ENCODE measurements at places on chromosomes 1 and 21.

DNA sequence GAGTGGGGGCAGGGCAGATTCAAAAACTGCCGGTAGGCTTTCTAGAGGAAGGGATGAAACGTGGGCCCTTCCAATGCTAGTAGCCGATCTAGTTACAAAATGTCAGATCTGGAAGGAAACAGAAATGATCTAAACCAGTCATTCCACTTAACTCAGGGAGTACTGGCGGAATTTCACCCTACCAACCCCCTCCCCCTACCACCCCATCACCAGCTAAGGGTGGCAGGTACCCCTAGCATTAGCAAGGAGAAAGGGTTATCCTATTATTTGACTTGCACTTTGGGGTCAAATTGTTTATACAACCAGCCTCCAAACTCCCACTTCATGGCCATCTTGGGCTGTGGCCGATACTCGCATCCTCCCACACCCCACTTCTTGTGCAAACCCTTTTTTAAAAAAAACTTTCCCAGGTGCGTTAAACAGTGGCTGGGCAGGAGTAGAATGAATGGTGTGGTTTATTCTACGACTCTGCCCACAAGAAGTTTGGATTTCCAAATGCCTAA lies 644 bp upstream of the MRPL24 start:
- no peak for DNase-seq

- DNase-seq, result no peak
These were observed 373.4 kb downstream of the SEC16B start for GRCh38 chr1:177596485-177596884.

DNA sequence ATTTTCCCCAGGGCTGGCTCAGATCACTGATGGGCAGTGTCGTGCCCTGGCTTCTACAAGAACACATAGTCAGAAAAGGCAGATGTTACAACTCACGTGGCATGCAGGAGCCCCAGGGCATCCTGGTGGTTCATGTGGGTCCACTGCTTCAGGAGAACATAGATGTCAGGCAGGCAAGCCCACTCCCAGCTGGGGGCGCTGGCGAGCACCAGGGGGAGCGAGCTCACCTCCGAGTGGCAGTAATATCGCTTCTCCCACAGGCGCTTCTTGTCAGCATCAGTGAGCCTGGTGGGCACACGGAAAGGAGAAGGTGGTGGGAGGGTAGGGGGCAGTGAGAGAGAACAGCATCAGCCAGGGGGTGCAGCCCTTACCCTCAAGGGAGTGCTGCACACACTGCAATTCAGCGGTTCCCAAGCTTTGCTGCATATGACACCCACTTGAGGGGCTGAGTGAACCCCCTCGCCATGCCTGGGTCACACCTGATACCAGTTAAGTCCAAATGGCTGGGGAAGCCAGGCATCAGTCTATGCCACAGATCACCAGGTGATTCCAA lies 34.3 kb upstream of the PPP1R15B start:
- no peak for DNase-seq

- DNase-seq, result no peak
These were observed 452.9 kb upstream of the CXADR start for GRCh38 chr21:17059936-17060335.

DNA sequence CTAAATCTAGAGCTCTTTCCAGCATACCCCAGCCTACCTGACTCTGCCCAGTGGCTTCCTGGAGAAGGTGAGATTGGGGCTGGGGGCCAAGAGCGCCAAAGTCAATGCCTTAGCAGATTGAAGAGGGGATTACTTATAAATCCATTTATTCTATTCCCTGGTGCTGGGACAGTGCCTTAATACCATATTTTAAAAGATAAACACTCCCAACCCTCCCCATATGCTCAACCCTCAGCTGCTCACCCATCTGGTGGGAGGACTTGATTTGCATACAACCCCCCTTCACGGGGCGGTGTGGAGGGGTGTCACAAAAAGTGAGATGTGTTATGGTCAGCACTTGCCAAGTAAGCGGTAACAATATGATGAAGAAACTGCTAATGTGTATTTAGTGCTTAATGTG lies 3.2 kb upstream of the DISP3 start:
- DNase-seq, result no peak

GRCh38 chr1:221337106-221337505 lies 404.8 kb downstream of the DUSP10 start:
- no peak for DNase-seq

GRCh38 chr1:197306381-197307062 lies 38.5 kb downstream of the CRB1 start:
- DNase-seq, result no peak

- no peak for DNase-seq
These were observed 2.8 kb upstream of the ECE1 start for GRCh38 chr1:21292984-21293536.

- no peak for DNase-seq
These were observed 15.9 kb downstream of the HENMT1 start for GRCh38 chr1:108644984-108645383.

- DNase-seq, result no peak
These were observed 282.6 kb downstream of the NUF2 start for GRCh38 chr1:163604321-163604720.

- DNase-seq, result no peak
These were observed 660 bp upstream of the PDE4B start for GRCh38 chr1:65791801-65792668.

DNA sequence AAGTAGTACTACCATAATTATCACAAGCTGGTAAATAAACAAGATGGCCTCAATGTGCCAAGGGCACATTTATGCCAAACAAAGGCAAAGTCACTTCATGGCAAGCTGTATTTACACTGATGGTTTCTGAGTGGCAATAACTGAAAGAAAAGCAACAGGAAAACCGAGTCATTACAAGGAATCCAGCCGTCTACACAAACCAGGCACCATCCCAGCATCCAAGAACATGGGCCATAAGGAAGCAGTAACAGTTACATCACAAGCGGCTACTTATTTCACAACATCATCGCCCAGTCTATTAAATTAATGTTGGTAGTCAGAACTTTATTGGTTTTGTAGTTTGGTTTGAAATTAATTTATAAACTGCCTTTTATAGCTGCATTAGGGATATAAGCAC lies 214.2 kb downstream of the RERE start:
- DNase-seq, result peak; percentile 30

All from NCI-H1417 treated with DMSO at 0.1 percent for 48 hours (cell line).